COR-L47 (cell line): ENCODE measurements at places on chromosomes 5 and 9.

DNA sequence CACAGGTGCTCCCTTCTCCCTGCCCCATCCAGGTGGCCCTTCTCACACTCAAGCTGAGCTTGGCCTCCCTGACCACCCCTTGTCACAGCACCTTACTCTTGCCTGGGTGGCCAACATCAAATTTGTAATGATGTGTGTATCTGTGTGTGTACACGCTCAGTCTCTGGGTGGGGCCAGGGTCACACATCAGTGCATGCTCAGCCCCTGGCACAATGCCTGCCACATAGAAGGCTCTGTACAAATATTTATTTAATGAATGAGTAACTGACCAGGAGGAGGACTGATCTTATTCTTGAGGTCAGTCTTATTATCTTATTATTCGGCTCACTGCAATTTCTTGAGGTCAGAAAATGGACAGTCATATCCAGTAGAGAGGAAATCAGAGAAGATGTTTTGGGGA lies 41.3 kb upstream of the HAND1 start:
- DNase-seq = no peak

DNA sequence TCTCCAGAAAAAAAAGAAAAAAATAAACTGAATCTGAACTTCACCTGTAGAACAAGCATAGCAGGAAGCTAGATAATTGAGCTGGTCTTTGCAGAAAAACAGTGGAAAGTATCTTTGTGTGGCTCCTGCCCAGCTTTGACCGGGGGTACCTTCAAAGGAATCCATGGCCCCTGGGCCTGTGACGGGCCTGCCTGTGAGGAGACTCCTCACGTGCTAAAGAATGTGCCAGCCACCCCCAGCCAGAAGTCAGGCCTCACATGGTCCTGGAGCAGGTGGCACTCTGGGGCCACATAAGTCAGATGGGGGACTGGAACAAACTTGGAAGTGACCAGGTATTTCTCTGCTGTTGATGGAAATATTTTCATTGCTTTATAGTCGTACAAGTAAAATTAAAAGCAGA lies 4.1 kb downstream of the NDUFS6 start:
- DNase-seq = no peak

- DNase-seq = no peak
Measured at GRCh38 chr5:122680623-122681350, 94.1 kb upstream of the SNX2 start.

DNA sequence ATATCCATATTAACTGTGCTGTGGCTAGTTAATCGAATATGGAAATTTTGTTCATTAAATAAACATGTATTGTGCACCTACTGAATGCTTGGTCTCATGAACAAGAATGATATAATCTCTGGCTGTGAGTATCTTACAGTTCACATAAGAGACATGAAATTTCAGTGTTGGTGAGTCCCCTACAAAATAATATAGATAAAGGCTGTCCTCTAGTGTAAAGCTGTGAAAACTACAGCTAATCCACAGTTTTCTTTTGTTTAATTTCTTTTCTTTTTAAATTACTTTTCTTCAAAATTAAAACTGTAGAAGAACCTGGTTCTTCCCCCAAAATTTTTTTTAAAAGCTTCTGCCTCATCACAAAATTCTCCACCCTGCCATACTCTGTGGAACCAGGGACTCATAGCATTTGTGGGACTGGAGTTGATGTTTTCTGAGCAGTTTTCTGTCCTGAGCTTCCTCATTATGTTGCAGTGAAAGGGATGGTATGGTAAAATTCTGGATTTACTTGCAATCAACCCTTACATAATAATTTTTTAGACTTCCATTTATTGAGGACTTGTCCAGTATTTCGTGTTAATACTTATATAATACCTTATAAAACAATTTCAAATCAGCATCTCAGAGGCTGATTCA lies 135.0 kb downstream of the STK32A start:
- DNase-seq = peak; percentile 18

DNA sequence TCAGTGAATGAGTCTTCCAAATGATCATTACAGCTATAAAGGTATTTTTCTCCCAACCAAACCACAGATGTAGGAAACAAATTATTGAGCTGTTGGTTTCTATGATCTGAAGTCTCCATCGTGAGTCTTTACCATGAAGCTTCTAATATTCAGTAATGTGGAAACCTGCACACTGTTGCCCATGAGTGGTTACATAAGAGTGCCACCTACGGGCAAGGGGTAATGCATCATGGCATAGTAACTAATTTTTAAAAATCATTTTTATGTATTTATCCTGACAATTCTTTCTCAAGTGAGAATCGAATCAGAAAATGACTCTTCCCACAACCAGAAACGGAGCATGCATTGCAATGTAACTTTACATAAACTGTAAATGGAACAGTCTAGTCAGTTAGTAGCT lies 282.5 kb upstream of the SMARCA2 start:
- no peak for DNase-seq

GRCh38 chr9:14346231-14346791 lies 32.4 kb upstream of the NFIB start:
- DNase-seq = peak; percentile 75

GRCh38 chr9:83669067-83669466 lies 38.7 kb downstream of the UBQLN1 start:
- DNase-seq = no peak

DNA sequence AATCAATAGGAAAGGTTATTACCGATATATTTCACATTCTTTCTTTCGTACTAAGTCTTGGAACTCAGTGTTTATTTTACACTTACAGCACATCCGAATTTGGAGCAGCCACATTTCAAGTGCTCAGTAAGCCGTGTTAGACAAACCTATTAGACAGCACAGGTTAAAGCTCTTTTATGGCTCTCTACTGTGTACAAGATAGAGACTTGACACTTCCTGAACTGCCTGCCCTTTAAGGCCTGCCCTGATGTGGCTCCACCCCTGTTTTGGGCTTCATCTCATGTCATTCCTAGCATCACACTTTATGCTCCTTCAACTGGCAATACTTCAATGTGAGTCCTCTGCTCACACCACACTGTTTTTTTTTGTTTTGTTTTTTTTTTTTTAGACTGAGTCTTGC lies 23.5 kb upstream of the SUSD1 start:
- no peak for DNase-seq

DNA sequence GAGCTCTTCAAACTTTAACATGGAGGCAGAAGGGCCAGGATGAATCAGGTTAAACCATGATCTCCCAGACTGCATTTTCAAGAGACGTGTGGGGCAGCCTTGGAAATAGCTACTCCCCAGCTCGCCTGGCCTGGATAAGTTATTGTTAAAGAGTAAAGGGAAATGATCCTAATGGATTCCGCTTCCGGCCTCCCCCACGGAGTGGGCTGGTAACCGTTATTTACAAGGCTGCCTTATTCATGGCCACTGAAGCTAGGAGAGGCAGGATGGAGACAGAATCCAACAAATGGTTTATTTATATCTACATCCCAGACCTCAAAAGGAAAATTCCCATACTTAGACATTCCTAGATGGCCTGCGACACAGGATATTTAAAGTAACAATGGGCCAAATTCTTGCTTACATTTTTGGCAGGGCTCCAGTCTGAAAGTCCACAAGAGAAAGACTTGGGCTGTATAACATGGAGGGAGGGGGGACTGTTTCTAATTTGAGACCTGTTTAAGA lies 27.9 kb downstream of the SPRY4 start:
- DNase-seq = no peak

DNA sequence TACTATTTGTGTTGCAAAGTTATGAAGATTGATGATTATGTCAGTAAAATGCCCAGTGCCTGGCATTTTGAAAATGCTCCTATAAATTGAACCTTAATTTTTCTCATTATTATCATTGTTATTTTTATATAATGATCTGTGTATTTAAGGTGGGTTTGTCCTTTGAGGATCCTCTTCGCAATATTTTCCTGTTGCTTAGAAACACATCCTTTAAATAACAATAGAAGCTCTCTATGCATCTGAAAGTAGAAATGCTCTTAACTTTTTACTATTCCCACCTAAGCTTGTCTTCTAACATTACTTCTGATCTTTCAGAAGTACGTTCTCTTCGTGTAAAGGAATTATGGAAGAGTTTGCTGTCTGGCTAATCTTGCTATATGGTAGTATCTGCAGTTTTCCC lies 214.7 kb upstream of the TLX3 start:
- no peak for DNase-seq

DNA sequence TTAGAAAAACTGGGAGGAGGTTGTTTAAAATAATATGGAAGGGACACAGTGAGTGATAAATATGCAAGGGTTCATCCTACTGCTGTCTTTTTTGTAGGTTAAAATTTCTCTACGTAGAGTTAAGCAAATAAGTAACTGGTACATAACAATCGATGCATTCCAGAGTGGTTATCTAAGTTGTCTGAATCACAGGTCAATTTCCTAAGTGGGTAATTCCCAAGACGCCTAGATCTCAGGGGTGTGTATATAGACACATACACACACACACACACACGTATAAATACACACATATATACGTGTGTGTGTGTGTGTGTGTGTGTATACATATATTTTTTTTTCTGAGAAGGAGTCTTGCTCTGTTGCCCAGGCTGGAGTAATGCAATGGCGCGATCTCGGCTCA lies 22.3 kb downstream of the CAAP1 start:
- no peak for DNase-seq

GRCh38 chr5:120122703-120123102 lies 341.4 kb upstream of the PRR16 start:
- peak; percentile 6 for DNase-seq

DNA sequence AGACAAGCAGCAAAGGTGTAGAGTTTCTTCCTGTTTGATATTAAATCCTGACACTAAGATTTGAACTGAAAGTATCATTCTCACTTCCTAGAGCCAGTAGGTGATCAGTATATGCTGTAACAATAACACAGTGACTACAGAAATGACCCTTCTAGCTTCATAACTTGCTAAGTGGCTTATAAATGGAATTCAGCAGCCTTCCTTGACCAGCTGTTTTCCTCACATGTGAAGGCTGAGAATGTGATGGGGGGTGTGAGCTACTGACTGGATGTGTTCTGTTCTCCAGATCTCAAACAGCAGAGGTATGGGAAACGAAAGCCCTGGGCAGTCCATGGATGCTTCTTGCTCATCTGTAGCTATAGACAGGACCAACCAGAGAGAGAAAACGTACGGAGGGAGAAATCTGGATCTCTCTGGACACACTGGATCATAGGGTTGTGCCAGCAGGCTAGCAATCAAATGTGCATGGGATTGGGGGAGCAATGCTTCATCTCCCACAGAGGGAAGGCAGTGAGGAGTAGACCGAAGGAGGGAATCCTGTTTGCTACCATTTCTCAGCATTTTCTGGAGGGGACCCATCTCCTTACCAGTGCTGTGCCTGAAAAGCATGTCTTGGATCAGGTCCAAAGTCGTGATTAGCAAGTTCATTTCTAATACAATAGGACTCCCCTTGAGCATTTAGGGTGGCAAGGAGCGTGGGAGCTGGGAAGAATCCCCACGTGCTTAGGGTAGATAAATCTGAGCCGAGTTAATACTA lies 39.4 kb downstream of the TNFAIP8 start:
- no peak for DNase-seq
